ENCODE measurements at places on chromosomes 7 and 10.

GRCh38 chr7:130732980-130733930, 752 bp downstream of the KLF14 start:
- no peak for DNase-seq

DNA sequence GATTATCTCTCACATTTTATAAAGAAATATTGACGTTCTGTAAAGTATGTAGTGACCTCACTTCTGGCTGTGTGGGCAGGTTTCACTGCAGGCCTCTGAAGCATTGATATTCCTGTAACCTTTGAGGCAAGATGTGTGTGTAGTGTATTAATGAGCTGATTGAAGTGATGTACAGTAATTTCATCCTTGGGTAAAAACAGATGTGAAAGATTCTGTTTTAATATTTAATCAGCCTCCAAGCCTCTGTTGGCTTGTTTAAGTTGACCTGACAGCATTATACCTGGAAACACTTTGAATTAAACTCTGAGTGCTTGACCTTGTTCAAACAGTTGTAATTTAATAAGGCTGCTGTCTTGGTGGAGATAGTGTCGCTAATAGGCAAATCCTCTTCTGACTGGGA, 74.9 kb downstream of the KAT6B start:
- no peak for DNase-seq

- no peak for DNase-seq
Observed at GRCh38 chr10:90579602-90580242, 278.1 kb downstream of the HTR7 start.

DNA sequence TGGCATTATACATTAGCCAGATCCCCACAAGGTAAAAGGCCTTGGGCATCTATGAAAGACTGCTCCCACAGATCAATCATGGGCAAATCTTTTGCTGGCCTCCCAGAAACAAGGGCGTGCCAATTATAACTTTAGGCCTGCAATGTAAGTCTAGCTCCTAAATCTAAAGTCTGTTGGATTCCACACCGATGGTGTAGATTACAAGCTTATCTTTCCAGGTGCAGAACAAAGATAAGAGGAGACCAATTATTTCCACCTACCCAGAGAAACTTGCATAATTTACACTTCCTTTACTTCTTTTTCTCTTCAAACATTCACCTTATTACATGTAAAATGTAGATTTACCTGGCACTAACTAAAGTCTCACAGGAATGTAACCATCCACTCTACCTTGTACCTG, 713.1 kb downstream of the SUGCT start:
- DNase-seq = no peak

DNA sequence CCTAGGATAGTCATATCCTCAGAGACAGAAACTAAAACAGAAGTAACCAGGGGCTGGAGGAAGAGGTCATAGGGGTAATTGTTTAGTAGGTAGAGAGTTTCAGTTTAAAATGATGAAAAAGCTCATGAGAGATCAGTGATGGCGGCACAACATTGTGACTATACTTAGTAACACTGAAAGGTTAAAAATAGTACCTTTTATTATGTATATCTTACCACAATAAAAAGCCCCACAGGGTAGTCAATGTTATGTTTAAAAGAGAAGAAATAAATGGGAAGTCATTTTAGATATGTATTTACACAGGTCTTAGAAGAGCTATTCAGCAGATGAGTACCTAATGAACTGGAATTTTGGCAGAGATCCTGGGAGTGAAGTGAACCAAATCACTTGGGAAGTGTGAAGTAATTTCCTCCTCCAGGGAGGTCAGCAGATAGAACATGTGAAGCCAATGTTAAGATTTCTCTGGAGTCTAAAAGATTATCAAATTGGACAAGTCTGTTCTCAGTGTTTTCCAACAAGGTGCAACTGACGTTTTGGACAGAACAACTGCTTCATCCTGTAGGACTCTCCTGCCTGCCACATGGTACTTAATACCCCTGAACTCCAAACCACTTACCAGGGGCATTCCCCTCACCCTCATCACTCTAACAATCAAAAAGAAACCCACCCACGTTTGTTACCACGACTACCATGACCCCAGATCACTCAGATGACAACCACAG, 6.4 kb downstream of the CDCA7L start:
- no peak for DNase-seq

DNA sequence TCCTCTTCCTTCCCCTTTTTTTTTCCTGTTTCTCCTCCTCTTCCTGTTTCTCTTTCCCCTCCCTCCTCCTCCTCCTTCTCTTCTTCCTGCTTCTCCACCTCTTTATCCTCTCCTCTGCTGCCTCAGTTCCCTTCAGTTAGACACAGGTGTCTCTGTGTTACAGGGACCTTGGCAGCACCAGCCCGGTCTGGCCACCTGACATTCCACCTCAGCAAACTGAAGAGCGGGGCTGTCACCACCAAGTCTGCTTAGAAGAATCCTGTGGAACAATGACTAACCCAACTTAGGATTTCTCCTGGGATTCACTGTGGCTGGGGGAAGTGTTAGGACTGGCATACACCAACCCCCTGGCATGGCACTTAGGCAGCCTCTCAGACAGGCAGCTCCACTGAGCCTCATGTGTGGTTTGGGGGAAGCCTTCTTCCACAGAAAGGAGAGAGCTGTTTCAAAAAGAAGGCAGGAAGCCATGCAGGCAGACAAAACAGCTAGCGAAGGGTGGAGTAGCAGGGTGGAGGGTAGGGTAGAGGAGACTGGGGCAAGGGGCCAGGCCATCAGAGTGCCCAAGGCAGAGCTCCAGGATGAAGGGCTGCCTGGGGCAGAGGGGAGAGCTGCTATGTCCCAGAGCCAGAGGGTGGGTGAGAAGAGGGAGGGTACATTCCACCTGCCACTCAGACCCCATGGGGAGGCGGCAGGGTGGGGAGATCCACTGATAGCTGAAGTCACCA, 13.2 kb upstream of the GDF10 start:
- no peak for DNase-seq

- no peak for DNase-seq
Observed at GRCh38 chr7:7793921-7794320, 75.5 kb upstream of the RPA3 start.

DNA sequence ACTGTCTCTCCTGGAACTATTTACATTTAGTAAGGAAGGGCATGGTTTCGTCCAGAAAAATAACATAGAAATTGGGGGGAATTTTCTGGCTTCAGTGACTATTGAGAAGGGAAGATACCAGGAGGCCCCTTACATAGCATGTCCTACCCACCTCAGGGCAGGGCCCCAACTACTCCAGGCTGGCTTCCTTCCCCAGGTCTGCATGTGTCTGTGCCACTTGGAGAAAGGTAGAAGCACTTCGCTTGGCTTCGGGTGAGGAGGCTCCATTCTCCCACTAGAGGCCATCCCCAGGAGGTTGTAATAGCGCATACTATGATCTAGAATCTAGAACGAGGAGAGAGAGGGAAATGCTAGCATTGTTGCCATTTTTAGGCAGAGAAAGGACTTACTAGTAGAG, 14.7 kb downstream of the LRGUK start:
- no peak for DNase-seq

DNA sequence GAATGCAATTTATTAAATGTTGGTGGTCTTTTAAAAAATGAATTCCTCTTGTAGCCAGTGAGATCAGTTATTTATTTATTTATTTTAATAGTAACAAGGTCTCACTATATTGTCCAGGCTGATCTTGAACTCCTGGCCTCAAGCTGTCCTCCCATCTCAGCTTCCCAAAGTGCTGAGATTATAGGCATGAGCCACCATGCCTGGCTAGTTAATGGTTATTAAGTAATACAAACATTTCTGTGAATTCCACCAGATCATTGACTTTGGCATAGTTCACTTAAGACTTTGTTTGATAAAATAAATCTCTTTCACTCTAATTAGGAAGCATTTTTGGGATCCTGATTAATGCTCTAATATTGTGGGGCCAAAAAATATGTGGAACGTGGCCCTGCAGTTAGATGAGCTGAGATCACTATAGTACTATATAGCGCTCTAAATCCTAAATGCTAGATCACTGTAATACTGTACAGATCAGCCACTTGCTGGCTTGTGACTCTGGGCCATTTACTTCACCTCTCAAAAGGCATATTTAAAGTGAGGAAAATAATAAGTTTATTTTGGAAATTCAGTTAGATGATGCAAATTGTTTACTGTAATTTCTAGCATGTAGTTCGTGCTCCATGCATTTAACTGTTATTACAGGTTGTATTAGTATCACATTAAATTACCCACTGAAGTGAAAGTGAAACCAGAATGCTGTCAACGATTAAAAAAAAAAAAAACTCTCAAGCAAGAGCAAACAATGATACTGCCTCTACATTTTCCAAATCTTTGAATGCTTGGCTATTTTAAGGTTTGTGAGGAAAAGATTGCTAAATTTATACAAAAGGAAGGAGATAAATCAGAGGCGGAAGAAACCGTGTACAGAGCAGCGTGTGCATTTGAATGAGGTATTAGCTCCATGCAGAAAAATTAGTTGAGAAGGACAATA, 15.9 kb upstream of the FAS start:
- peak; percentile 57 for DNase-seq

GRCh38 chr10:91335147-91335546, 75.0 kb upstream of the HECTD2 start:
- DNase-seq = peak; percentile 6

DNA sequence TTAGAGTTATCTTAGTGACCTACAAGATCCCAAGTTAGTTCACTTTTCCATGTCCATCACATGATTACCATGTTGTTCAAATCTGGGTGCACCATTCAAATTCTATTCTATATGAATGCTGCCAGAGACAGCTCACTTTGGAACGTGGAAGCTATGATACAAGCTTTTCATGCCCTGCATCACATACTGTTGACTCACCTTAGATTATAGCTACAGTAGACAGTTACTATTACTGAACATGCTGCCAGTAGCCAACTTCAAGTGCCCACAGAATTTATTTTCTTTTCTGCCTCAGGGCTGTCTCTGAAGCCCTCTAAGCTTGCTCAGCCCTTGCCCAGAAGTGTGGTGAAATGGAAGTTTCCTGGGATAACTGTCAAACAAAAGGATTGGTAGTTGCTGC, 231.1 kb downstream of the GPR158 start:
- DNase-seq = no peak

DNA sequence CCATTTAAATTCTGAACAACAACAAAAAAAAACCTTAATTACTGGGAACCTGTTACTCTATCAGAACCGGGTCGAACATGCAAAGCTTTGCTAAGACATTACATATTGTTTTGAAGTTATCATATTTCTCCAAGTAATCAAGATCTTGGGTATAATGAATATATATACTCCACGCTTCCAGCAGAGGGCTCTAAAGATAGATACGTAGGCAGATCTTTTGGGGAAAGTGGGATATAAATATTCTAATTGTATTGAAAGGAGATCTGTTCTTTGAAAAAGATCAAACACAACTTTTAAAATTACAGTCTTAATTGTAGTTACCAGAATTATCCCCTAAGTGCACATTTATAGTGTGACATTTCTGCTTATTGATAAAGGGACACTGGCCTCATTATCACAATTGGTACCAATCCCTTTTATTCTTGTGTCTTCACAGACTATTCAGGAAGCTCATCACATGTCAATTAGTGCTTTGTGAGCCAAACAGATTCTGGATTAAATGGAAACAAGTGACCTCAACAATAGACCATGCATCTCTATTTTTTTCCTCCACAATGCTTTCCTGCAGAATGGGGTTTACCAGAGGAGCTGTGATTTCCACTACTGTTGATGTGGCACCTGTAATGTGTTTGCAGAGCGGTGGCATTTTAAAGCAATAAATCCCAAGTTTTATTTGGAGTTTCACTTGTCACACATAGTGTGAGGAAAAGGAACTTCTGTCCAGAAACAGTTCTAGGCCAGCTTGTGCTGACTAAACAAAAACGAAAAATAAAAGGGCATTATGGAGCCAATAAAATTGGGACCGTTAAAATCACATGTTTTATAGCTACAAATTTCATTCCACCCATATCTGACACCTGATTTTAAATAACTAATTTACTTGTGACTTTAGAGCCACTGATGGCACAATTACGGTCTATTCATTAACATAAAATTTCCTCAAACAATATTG, 122.4 kb downstream of the CTTNBP2 start:
- DNase-seq = peak; percentile 74

DNA sequence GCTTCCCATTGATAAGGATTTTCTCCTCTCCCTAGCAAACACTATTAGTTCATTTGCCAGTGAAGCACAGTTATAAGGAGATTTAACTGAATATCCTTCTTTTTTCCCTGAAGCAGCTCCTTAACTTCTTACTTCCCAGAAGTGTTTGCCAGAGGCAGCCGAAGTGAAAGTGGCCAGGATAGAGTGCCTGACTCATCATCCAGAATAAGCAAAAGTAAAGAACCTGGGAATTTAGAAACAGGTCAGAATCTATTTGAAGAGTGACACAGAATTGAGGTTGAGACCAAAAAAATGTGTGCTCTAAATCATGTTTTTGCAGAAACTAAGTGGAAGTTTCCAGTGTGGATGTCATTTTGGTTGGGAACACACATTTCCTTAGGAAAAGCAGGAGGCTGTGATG, 249.6 kb upstream of the VWC2 start:
- DNase-seq = no peak

DNA sequence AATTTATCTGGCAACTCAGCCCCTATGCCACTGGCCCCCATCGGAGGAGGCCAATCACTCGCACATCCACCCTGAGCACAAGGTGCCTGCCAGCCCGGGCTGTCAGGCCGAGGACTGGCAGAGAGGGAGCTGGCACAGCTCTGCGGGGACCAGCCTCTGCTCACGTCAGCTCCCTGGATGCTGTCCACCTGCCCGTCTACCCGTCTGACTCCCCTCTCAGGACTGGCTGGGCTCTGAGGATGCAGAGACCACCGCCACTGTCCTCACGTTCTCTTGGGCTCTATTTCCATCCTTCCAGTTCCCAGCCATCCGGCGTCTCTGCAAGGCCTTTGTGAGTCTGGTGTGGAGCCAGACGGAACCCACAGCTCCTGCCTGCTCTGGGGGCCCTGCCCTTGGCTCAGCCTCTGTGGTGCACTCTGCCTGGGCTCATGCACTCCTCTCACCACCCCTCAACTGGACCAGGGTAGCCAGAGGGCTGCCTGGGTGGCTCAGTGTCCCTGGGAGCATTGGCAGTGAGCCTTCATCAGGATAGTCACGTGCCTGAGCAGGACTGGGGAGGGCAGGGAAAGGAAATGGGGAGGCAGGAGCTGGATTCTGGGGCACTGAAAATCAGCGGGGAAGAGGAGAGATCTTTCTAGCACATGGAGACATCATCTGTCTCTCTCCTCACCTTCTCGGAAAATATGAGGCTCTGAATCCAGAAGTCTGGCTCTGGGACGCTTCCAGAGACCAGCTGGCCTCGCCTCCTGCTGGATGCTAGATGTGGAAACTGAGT, 38.0 kb upstream of the PCBD1 start:
- DNase-seq = no peak

- no peak for DNase-seq
Observed at GRCh38 chr7:36928718-36929117, 204.4 kb upstream of the AOAH start.

DNA sequence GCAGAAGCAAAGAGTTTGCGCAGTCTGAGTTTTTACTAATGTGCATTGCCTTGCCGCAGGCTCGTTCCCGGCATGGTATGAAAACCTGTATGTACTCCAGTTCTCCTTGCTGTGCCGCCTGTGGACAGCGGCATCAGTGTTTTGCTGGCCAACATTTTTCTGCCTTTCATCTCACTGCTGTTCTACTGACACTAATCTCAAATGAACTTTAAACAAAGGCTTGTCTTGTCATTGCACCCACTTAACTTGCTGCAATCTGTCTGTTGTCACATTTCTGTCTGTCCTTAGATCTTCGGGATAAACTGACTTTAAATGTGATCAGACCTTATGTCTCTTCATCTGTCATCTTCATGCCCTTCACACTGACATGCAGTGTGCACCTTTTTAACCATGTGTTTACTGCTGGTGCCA, 71.7 kb upstream of the ZNRF2 start:
- no peak for DNase-seq

Data from hematopoietic multipotent progenitor cell treated with erythropoietin and hydrocortisone succinate and interleukin-3 and kit ligand, for 6 days (in vitro differentiated cells).